Cerebellar nuclear complex (tissue), 1 donor: ENCODE measurements at places on chromosomes 7 and 10.

DNA sequence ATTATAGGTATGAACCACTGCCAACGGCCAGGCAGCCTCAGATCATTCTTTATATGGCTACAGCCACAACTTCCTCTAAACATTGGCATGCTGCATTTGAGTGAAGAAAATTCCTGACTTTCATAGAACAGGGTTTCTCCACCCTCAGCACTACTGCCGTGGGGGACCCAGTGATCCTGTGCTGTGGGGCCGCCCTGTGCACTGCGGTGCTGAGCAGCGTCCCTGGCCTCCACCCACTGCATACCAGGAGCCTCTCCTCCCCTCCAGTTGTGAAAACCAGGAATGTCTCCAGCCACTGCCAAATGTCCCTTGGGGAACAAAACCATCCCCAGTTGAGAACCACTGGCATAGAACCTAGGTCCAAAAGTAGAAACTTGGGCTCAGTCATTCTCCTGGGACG is 15.8 kb downstream of the CNPY1 start:
- no peak for DNase-seq

DNA sequence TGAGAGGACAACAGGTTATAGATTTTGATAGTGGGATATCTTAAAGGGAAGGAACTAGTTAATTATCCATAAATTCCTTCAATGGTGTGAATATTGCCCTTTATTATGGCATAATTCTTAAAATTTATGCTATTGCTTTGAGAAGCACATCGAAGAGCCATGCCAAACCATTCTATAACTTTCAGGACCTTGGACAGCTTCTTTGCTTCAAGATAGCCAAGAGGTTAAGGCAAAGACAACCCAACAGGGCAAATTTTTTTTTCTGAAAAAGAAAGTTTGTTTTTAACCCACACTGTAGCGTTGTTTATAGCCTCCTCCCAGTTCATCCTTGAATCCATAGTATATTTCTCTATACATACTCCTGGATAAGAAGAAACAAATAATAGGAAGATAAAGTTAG is 103.2 kb downstream of the NRG3 start:
- DNase-seq, result no peak

GRCh38 chr7:146359176-146359575 is 242.6 kb downstream of the CNTNAP2 start:
- no peak for DNase-seq

DNA sequence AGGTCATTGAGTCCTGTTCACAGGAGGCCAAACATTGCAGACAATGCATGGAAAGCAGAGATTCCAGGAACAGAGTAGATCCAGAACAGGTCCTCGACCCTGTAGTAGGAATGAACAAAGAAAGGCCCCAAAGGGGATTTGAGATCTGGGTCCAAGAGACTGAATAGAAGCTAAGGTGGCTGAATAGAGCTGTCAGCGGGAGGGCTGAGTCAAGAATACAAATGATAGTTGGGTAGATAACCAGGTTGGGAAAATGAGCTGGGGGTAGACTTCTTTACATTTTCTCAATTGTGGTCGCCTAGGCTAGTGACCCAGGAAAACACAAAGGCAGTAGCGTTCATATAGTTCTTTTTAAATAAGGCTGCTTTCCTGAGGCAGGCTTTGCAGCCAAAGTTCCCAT is 103.4 kb upstream of the ELMO1 start:
- DNase-seq, result no peak

- no peak for DNase-seq
Observed at GRCh38 chr10:21614000-21614399, 80.0 kb downstream of the MLLT10 start.

DNA sequence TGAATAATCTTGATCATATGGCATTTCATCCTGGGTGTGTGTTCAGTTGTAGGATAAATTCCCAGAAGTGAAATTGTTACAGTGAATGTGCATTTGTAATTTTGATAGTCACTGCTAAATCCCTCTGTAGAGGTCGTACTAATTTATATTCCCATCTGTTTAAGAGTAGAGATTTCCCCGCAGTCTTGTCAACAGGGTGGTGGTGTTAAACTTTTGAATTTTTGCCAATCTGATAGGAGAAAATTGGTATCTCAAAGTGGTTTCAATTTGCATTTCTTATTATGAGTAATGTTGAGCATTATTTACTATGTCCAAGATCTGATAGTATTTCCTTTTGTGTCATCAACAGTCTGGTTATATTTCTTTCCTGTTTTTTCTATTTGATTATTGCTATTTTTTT is 101.7 kb downstream of the AUTS2 start:
- no peak for DNase-seq
